ENCODE measurements at places on chromosomes 16 and 17.

- no peak for DNase-seq
These were observed 137.9 kb upstream of the HS3ST4 start for GRCh38 chr16:25553711-25554436.

GRCh38 chr17:49987681-49988441, 7.2 kb downstream of the DLX3 start:
- DNase-seq, result no peak

DNA sequence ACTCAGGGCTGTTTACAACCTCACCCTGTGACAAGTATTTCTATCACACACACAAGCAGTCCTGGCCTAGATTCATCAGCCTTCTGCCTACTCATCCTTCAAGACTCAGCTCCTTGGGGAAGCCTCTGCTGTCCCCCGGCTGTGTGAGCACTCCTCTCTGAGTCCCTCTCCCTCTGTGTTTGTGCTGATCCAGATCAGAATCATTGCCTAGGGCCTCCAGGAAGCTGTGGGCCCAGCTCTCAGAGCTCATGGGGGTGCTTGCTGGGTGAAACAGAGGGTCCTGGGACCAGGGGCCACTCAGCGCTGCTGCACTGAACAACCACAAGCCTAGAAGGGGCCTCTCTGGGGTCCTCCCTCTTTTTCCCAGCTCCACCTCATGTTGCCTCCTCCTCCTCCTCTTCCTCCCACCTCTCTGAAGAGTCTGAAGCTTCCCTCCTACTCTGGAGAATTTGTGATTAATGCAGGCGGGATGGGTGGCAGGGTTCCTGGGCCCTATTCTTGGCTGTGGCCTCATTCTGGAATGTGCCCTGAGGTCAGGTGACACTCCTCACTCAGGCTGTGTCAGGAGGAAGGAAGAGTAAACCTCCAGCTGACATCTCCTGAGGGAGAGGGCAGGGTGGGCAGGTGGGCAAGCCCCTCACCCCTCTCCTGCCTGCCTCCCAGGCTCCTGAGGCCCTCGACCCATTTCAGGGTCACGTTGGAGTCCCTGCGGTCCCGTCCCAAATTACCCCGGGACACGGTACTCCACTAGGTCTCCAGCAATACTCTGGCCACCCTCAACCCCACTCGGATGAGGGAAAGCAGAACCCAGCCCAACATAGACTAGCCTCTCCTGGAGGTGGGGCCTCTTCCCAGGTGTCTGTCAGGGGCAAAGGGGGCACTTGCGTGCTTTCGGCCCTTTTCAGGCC, 10.1 kb downstream of the WFIKKN2 start:
- no peak for DNase-seq

DNA sequence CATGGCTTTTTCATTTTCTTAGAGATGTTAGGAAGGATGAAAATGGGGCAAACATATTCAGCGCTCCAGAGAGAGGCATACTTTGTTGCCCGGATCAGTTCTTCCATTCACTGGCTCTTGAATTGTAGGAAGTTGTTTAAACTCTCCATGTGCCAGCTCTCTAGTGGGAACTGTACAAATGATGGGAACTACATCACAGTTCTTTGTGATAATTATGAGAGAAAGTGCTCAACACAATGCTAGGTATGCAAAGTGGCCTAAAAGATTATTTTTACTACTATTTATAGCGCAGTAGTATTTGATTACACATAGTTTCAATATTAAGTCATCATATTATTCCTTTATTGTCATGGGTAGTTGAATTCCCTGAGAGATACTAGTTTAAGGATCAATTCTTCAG, 268.5 kb downstream of the RBFOX1 start:
- DNase-seq, result no peak

DNA sequence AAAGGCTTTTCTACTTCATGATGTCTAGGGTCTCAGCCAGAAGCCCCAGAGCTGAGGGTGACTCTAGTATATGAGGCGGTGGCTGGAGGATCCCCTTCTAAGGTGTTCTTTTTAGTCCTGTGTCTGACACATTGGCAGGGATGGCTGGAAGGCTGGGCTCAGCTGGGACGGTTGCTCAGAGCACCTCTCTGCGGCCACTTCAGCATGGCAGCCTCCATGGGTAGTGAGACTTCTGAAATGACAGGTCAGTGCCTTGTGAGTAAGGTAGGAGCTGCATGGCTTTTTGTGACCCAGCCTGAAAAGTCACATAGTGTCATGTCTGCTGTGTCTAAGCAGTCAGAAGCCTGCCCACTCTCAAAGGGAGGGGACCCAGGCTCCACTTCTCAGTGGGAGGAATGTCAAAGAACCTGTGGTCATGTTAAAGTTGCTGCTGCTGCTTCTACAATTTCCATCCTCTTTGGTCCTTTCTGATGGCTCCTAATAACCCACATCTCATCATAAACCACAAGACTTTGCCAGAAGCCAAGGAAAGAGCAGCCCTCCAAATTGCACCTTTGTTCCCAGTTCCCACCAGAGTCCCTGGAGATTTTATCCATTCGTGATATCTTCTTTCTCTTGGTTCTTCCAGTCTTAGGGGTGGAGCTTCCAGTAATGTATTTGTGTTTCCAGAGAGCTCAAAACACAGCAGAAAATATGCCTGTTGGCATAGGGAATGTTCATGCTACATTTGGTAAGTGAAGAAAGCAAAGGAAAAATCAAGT, 15.4 kb upstream of the KCNG4 start:
- no peak for DNase-seq

DNA sequence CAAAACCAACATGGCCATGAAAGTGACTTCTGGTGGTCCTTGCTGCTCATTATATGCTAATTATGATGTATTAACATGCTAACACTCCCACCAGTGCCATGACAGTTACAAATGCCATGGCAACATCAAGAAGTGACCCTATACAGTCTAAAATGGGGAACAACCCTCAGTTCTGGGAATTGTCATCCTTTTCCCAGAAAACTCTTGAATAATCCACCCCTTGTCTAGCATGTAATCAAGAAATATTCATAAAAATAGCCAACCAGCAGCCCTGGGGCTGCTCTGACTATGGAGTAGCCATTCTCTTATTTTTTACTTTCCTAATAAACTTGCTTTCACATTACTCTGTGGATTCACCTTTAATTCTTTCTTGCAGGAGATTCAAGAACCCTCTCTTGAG, 35.9 kb downstream of the DNAJA2 start:
- no peak for DNase-seq

- DNase-seq, result peak; percentile 55
These were observed 6.8 kb downstream of the MPG start for GRCh38 chr16:84718-85406.

GRCh38 chr17:55411463-55411855, 10.2 kb downstream of the MMD start:
- DNase-seq, result no peak

GRCh38 chr16:21710938-21711337, 47.2 kb downstream of the OTOA start:
- DNase-seq, result no peak

DNA sequence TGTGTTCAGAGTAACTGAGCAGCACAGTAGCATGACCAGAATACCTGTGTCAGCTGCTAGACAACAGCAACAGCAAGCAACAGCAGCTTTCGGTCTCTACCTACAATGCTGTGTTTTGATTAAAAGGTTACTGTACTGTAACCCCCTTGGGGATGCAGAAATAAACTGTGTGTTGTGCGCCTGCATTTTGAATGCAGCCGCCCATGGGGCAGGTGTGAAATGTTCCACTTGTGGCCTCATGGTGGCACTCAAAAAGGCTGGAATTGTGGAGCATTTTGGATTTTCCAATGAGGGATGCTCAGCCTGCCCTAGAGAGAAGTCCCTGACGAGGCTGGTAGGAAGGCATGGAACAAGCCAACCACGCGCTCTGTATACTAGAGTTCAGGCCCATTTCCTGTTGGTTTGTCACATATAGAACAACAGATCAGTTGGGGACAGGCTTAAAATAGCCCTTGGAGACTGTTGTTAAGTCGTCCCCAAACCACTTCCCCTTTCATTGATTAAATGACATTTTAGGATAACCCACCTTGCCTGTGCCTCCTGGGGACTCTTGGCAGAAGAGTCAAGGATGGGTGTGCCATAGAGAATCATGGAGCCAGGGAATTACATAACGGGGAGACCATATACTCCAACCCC, 27.1 kb downstream of the SCPEP1 start:
- DNase-seq, result peak; percentile 51

DNA sequence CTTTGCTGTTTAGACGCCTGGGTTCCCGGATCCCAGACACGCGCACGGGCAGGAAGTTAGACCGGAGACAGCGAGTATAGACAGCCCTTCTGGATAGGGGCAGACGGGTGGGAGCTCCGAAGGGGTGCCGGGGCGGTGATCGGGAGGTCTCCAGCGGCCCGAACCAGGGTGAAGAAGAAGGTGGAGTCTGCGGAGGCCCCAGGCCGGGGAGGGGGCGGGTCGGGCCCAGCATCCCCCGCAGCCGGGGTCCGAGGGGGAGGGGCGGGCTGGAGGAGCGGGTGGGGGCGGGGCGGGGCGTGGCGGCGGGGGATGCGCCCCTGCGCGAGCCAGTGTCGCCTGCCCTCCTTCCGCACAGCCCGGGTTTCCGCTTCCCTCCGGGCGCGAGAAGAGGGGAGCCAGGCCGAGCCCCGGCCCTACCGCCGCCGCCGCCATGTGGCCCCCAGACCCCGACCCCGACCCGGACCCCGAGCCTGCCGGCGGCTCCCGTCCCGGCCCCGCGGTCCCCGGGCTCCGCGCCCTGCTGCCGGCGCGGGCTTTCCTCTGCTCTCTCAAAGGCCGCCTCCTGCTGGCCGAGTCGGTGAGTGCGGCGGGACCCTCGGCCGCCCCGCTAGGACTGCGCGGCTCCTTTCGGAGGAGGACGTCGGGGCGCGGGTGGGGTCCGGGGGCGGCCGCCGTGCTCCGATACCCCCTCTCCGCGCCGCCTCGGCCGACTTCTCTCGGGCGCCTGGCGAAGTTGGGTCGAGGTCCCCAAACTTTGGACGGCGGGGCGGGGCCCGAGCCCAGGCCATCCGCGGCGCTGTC, at the start of gene CMTM3:
TSS of gene CMTM3 (plus strand) at position 329 of the 801 bp plus-strand sequence. CDS start at position 431, 102 bp downstream.
- DNase-seq, result peak; percentile 78

DNA sequence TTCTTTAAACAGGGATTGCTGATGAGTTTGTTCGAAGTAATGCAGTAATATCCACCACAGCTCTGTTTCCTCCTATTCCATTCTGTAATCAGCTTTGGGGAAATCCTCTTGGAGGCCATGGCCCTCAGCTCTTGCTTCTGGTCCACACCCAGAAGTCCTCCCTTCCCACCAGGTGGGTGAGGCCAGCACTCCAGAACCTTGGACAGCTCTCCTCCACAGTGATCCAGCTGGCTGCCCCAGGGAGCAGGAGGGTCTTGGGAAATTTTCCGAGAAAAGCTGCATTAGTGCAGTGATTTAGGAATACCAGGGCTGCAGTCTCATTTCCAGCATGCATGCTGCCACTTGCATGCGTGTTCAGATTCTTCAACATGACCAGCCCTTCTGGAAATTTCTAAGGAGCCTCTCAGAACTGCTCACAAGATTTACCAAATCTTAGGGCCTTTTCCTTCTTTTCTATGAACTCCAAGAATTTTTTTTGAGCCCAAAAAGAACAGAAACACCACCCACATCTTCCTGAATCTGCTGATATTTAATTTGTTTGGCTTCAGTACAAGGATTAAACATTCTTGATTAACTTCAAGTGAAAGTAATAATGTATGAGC, 4.2 kb downstream of the SMPD3 start:
- no peak for DNase-seq

- DNase-seq, result peak; percentile 40
These were observed 1.8 kb upstream of the CISD3 start for GRCh38 chr17:38728290-38728831.

DNA sequence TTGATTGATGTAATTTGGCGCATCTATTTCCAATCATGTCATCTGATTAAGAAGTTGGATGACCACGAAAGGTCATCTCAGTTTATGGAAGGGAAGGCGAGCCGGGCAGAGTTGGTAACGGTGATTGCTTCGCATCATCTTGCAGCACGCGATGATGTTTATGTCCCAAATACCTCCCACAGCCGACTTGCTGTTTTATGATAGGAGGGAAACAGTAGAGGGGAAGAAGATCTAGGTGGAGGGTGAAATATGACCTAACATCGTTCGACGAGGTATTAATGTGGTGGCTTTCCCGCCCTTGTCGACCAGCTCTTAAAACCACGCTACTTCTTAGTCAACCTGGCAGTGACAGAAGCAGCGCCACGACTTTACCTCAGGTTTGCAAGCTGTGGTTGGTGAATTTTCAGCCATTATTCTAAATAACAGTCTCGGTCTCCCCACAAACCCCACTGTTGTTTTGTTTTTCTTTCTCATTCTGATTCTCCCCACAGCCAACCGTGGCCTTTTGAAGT, 805 bp upstream of the TANC2 start:
- no peak for DNase-seq

DNA sequence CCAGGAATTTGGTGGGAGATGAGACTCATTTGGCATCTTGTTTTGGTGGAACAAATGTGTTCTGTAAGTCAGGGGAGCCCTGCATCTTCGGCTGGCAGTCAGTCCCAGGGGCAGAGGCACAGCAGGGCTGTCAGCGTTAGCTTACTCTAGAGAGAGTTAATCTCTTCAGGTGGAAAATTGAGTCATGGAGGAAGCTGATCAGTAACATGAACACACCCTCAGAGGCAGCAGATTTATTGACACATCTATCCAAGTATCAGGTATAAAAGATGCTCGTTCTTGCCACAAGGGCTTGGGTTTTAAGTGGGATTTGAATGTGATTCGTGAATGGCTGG, 55.2 kb downstream of the EPN2 start:
- no peak for DNase-seq

DNA sequence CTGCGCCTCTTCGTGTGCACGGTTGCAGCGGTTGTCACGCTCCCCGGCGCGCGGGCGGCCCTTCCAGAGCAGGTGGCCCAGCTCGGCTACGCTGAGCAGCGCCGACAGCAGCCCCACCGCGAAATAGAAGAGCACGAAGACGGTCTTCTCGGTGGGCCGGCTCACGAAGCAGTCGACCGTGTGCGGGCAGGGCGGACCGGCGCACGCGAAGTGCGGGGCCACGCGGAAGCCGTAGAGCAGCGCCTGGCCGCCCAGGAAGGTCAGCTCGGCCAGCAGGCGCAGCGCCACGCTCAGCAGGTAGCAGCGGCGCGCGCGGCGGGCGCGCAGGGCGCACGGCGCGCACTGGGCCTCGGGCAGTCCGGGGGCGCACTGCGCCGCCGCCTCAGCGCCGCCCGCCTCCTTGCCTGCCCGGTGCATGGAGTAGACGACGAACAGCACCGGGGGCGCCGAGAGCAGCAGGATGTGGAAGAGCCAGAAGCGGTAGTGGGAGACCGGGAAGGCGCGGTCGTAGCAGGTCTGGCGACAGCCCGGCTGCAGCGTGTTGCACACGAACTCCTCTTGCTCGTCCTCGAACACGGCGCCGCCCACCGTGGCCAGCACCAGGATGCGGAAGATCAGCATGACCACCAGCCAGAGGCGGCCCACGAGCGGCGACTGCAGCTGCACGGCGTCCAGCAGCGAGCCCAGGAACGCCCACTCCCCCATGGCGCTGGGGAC, 1.3 kb downstream of the GJD3 start:
- no peak for DNase-seq

- no peak for DNase-seq
These were observed 267.7 kb downstream of the ABCC12 start for GRCh38 chr16:47888142-47888541.

GRCh38 chr17:44389723-44390202, 314 bp upstream of the ITGA2B start:
- no peak for DNase-seq

GRCh38 chr16:69754143-69754468, 620 bp downstream of the NOB1 start:
- DNase-seq, result no peak

Data from memory B cell (primary cell).